Stimulated activated CD8-positive, alpha-beta memory T cell treated with anti-CD3 and anti-CD28 coated beads, Interleukin-4, amount 100 ng/mL, for 1 hour (primary cell): ENCODE measurements at places on chromosomes 5 and 9.

DNA sequence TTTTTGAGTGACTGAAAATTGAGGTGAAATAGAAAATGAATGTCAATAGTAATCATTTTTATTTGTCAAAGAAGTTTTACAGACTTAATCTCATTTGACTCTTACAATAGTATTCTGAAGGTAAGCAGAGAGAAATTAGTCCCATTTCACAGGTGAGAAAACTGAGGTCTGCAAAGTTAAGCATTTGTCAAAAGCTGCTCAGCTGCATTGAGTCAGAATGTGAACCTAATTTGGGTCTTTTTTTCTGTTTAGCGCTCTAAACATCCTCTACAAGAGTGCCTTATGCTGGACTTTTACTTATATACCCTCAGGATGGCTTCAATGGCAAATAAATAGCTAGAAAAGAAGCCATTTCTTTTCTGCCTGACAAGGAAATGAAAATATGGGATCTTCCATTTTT, 135.7 kb downstream of the RASGRF2 start:
- no peak for DNase-seq

DNA sequence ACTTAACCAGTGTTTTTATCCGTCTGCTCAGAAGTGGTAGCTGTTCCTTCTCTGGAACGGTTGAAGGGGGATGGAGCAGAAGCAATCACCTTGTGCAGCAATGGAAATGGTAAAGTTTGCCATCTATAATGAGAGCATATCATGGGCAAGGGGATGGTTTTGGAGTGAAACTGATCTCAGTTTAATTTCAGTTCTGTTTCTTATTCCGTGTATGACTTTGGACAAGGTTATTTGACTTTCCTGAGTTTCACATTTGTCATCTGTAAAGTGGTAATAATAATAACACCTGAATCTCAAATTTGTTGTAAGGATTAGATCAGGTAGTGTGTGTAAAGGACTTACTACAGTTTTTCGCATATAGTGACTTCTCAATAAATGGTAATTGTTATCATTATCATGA, 106.1 kb downstream of the PCSK1 start:
- DNase-seq, result no peak

DNA sequence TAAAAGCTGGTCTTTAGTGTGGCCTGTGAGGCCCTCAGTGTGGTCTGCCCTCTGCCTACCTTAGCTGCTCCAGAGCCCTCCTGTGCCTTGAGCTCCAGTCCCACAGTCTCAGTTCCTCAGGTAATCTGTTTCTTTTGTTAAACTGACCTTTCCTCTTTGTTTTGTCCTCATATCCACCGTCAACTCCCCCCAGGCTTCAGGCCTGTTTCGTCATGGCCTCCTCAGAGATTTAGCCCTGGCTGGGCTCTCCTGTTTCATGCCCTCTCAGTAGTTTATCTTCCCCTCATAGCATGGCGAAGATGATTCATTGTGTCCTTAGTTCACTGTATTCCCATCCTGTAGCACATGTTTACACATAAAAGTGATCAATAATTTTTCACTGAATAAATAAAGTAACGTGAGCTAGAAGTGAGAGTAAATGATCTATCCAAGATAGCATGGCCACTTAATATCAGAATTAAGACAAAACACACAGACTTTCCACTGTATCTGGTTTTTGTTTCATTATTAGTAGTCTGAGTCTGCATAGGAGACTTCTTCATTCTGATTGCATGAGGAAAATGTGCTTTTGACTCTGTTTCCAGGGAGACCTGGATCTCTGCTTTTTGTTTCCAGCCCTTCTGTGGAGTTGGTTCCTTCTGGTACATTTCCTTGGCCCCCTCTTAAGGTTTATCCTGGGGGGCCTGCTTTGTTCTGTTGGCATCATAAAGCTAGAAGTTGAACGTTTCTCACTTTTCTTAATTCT, 70.5 kb downstream of the SNX24 start:
- DNase-seq, result no peak

GRCh38 chr5:24208686-24209106, 436.1 kb downstream of the CDH10 start:
- DNase-seq, result no peak

DNA sequence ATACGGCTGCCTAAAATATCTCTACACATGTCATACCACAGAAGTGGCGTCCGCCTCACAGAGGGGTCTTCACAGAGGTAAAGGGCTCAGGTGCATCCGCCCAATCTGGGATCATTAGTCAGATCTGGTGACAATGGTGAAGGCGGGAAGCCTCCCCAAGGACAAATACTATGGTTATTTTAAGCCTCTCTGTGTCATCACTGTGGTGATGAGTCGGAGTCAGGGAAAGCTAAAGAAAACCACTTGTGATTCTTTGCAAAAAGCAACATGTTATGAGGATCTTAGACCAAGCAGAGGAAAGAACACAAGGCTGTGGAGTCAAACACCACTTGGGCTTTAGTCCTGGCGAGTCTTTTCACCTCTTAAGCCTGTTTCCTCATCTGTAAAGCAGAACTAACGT, 190.4 kb downstream of the DRD1 start:
- no peak for DNase-seq

DNA sequence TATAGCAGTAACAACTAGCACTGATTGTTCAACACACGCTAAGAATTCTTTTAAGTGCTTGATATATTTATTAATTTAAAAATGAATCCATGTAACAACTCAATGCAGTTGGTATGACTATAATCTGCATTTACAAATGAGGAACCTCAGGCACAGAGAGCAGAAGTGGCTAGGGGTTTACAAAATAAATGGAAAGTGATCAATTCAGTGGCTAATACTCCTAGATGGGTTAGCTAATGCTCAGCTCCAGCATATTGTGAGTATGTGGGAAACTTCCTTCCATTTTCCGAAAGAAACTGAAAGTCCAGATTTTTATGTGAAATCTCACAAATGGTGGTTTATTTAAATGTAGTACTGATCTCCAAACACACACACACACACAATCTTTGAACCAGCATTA, 128.0 kb downstream of the RFX3 start:
- DNase-seq, result no peak

GRCh38 chr9:124423591-124423990, 8.3 kb upstream of the PSMB7 start:
- DNase-seq, result no peak

DNA sequence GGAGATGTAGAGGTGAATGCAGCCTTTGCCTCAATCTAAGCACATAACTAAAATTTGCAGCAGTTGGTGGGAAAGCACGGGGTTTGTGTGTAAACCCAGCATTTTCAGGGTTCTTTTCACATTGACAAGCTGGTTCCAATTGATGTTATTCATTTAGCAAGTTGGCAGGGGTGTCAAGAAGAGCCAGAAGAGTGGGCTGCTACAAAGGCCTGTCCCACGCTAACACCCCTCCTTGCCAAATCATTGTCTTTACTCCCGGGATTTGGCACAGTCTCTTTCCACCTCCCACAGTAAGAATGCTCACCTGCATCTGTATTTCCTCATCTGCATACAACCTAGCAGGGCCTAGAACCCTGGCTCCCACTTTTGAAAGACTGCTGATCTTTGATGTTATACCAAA, 11.8 kb downstream of the RGMB start:
- DNase-seq, result no peak

DNA sequence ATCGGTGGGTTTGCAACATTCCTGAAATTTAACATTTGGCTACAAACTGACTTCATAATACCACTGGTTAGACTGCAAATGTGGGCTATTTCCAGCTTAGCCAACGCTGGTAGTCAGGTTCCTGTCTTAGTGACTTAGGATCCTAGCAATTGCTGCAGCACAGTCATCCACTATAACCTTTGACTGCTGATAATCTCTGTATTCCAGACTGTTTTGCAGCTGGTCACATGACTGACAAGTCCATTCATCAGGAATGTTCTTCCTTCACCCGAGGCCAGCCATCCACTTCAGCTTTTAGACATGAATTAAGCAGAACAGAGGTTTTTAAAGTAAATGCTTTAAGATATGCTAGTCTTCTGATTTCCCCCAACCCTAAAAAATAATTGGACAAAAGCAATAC, 425.9 kb upstream of the MPDZ start:
- DNase-seq, result no peak

- DNase-seq, result no peak
Measured at GRCh38 chr9:130188860-130189481, 16.8 kb downstream of the NCS1 start.

- DNase-seq, result no peak
Measured at GRCh38 chr9:115444959-115445358, 327.0 kb upstream of the TNC start.
